Renal cortex interstitium (tissue), 15 donors: ENCODE measurements at places on chromosomes 1 and 21. TPM values are rescaled to one million over a fixed set of nuclear protein-coding genes. Genes with fewer than 3 reads are reported as not detected.

GRCh38 chr1:108053270-108054013 lies 88.5 kb upstream of the VAV3 start:
- DNase-seq = no peak

- no peak for DNase-seq
Observed at GRCh38 chr1:81329041-81329440, 471.7 kb upstream of the ADGRL2 start.

Gene ZNF436
- polyA plus RNA-seq = 41.3 TPM

- no peak for DNase-seq
Observed at GRCh38 chr1:230875370-230875769, 7.0 kb upstream of the C1orf198 start.

Gene TSPEAR
- 0.82 TPM for polyA plus RNA-seq

GRCh38 chr1:232521660-232522059 lies 108.3 kb downstream of the SIPA1L2 start:
- DNase-seq = no peak

DNA sequence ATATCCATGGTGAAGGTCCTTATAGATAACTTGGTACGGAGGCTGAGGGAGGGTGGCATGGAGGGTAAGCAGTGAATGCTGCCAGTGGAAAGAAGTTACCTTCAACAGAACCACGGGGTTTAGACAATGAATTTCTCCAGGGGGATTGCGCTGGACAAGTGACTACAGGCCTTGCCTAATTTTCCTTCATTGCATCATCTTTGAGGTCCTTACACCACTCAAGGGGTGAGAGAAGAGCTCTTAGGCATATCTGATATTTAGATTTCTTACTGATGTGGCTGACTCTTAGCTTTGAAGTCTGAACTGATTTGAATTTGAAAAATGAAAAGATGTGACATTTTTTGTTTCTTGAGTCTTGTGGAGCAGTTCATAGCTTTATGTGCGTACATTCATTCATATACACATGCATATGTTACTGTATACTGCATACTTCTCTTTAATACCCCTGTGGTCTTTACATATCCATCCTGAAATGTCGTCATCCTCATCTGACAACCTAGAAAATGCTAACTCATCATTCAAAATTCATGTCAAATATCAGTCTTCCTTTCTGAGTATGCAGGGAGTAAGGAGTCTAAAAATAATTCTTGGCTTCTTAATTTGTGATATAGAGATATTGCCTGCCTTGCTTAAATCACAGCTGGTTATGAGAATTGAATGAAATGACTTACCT lies 63.6 kb downstream of the DNM3 start:
- no peak for DNase-seq

DNA sequence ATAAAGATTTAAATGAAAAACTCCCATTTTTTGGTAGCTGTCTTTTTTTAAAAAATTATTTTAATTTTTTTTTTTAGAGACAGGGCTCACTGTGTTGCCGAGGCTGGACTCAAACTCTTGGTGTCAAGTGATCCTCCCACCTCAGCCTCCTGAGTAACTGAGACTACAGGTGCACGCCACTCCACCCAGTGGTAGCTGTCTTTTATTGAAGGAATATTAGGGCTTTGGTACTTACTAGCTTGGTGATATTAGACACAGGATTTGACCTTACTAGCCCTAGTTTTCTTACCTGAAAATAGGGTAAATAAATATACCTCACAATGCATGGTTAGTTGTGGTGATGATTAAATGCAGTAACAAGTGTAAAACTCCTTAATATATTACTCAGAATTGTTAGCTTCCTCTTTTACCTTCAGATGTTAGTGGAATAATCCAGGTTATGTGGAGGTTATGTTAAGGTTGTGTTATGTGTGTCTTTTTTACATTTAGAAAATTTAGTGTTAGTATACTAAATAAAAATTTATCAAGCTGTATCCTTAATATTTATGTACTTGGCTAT lies 66.8 kb downstream of the PHACTR4 start:
- DNase-seq = no peak

- DNase-seq = no peak
Observed at GRCh38 chr1:160419150-160419837, 18.9 kb downstream of the VANGL2 start.

Gene MYBPH
- polyA plus RNA-seq = 0.28 TPM
